ENCODE measurements at places on chromosomes 6 and 20.
A peak's percentile ranks its signal among the peaks of the same experiment; 100 is the strongest.

- peak; percentile 12 for ATAC-seq
Observed at GRCh38 chr20:62741191-62741691, 32.6 kb downstream of the NTSR1 start.

- ATAC-seq, result no peak
Observed at GRCh38 chr20:36110994-36111393, 43.5 kb upstream of the EPB41L1 start.

- peak; percentile 8 for ATAC-seq
Observed at GRCh38 chr6:36028877-36029324, 1.3 kb downstream of the MAPK14 start.

GRCh38 chr6:5809450-5809849 lies 197.3 kb downstream of the NRN1 start:
- ATAC-seq, result no peak

DNA sequence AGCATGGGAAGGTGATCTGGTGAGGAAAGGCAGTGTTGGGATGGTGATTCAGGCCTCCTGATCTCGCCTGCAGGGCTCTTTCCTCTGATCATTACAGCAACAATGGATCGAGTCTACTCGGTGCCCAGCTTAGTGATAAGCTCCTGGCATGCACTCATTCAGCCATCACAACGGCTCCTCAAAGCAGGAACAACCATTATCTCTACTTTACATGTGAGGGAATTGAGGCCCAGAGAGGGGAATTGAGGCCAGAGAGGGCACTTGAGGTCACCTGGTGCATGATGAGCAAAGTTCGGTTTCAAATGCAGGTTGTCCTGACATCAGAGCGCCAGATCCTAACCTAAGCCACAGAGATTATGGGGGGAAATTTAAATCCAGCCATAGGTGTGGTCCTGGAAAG lies 42.0 kb upstream of the BPIFA2 start:
- no peak for ATAC-seq

GRCh38 chr20:48295445-48295903 lies 510.2 kb upstream of the SULF2 start:
- ATAC-seq, result peak; percentile 58

DNA sequence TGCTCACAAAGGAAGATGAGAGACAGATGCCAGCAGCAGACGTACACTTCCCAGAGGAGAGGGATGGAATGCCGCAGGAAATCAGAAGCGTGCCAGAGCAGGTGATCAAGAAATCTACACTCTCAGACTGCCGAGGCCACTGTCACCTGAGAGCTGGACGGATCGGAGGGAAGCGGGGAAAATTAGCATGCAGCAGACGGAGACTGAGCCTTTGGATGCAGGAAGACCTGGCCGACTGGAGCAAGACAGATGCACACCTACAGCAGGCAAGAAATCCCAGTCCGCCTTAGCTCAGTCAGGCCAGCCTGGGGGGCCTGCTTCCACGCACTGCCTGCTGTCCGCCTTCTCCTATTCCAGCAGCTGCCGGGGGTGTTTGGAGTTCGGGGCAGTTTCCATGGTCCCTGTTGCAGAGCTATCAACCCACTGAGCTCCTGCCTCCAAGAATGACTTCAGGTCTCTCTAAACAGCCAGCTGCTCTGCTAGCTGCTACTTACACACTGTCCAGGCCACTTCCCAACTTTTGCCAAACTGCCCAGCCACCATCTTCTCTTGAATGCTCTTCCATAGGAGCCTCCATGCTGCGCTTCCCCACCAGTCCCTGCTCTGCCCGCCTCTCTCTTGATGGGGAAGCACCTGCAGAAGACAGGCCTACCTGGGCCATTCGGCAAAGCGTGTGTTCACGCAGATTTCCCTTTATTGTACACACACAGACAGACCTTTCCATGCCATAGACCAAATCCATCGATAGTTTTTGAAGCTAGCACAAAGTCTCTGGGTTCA lies 368.5 kb downstream of the ZFAND3 start:
- ATAC-seq, result peak; percentile 56

DNA sequence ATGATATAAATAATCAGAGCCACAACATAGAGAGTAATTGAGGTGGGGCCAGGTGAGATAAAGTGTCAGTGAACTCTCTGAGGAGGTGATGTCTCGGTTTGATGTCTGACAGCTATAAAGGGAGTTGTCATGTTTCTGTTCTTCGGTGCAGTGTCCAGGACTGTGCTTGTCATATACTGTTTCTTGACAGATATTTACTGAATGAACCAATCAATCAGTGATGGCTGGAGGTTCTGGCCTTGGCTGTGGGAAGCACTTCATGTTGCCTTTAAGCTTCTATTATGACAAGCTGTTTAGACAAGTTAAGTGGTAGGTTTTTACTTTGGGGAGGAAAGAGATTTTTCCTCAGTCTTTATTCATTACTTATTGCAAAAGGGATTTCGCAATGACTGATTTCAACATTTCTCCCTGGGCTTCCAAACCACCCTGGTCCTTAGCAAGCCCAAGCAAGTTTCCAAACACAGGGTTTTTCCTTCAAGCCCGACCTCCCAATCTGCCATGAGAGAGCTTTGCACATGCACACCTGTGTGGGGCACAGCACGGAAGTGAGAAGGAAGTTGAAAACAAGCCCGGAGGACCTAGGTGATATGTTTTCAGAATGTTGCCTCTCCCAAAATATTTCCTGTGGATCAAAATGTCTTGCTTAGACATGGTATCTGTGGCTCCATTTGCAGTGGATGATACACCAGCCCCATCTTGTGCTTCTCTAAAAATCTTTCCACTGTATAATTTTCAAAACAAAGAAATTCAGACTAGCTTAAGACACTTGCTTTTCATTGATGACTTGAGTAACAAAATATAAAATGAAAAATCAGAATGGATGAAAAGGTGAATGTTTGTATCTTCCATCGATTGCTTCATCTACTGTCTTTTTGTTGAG lies 567.3 kb upstream of the BTBD3 start:
- ATAC-seq, result peak; percentile 84

DNA sequence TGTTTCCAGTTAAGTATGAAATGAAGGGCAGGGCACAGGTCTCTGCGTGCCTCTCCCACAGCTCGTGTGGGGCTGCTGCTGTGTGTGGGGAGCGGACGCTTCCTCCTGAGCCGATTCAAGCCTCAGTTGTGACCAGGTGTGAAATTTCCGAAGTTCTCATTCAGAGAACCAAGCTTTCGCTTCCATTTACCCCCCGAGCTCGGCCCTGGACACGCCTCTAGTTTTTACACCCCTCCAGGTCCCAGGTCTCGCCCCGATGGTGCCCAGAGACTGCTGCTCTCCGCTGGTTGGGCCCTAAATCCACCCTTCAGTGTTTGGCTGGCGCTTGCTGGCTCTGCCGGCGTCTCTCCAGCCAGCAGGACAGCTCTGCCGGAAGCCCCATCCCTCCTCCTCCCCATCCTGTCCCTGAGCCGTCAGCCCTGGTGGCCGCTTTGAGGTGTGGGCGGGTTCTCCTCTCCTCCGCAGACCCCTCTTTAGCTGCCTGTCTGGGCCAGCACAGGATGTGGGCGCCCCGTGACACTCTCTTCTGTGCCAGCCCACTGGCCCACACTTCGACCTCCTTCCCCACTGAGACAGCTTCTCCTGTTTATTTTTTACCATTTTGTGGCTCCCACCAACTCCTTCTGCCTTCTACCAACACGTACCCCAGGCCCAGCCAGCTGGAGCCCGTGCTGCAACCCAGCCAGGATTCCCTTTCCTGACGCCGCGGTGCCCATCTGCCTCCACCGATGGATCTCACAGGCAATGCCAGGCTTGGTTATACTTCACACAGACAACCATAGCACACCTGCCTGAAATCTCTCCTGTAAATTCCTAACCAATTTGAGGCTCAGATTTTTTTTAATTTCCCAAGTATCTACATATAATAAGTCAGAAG lies 142.8 kb downstream of the DLL1 start:
- no peak for ATAC-seq

- peak; percentile 56 for ATAC-seq
Observed at GRCh38 chr6:42819803-42820511, 38.1 kb downstream of the BICRAL start.

GRCh38 chr6:41878961-41879405 lies 16.2 kb downstream of the USP49 start:
- no peak for ATAC-seq

DNA sequence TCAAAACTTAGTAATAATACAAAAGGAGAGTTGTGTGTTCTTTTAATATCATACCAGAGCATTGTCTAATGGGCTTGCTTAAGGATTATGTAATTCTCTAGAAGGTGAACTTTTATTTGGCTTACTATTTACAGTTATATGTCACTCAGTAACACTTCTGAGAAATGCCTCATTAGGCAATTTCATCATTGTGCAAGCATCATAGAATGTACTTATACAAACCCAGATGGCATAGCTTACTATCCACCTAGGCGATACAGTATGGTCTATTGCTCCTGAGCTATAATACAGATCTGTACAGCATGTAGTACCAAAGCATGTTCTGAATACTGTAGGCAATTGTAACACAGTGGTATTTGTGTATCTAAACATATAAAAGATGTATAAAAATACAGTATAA lies 340.1 kb downstream of the PHF3 start:
- ATAC-seq, result no peak

GRCh38 chr6:107308677-107309076 lies 150.7 kb downstream of the PDSS2 start:
- ATAC-seq, result peak; percentile 45

DNA sequence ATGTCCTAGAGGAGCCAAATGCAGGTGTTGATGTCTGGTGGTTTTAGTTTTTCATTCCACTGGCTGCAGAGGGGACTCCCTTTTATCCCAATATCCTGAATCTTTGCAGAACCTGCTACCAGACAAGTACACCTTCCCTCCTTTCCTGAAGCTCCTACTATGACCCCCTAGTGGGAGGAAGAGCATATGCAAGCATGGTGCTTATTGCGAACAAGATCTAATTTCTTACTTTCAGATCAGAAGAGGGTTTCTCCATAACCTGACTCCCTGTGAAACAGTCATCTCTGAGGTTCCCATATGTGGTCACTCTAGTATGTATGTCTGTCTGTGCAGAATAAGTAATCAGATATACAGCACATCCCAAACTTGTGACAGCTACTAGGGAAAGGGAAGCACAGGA lies 277.2 kb downstream of the ARHGAP18 start:
- ATAC-seq, result no peak

DNA sequence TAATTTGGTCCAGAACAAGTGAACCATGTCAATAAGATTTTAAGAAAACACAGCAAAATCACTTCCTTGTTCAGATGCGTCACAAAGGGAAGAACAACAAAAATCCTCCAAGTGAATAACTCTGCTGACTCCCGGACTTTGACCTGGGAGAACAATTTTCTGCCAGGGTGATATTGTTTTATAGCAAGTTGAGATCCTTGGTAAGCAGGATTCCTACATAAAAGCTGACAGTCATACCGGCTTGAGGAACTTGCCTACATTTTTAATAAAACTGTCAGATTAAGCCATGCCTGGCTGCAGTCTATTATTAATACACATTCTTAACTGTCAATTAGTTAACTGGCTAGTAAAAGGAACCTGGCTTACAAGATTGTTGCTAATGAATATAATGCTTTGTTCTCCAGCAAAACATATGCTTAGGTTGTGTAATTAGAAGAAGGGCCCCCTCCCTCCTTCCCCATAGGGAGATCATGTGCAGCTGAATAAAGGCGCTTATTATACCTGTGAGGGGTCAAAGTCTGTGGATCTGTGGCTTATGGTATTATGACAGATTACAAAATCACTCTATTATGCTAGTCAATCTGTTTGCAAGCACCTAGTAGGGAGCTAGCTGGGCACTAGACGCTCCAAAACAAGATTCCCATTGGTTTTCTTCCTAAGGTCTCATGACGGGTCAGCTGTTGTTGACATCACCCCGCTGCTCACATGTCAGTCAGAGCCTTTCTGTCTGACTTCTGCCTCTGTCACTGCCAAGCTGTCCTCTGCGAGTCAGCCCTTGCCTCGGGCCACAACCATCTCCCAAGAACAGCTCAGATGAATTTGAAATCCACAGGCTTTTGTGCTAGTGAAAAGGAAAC lies 44.6 kb upstream of the SEC63 start:
- peak; percentile 98 for ATAC-seq

GRCh38 chr20:33387177-33387576 lies 14.1 kb downstream of the CDK5RAP1 start:
- ATAC-seq, result no peak

DNA sequence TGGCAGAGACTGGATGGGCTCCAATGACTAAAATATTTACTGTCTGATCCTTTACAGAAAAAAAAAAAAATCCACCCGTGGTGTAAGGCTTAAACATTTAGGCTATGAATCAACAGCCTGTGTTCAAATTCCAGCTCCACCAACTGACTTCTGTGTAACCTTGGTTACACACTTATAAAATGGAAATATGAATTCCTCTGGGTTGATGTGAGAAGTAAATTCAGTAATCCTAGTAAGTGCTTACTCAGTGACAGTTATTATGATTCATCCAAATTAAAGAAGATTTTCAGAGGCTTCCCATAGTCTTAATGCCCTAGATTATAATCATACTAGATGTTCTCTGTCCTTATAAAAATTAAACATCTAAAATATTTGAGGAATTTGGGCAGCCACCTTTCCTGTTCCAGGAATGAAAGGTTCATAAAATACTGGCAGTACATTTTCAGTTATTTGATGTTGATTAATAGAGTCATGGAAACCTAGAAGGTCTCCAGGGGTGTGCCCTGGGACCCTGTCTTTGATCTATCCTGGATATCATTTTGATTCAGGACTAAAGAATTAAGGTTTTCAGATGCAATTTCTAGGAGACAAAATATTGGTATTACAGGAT lies 180.3 kb upstream of the ZNF217 start:
- no peak for ATAC-seq

- ATAC-seq, result peak; percentile 51
Observed at GRCh38 chr6:17086469-17086868, 15.4 kb upstream of the STMND1 start.

DNA sequence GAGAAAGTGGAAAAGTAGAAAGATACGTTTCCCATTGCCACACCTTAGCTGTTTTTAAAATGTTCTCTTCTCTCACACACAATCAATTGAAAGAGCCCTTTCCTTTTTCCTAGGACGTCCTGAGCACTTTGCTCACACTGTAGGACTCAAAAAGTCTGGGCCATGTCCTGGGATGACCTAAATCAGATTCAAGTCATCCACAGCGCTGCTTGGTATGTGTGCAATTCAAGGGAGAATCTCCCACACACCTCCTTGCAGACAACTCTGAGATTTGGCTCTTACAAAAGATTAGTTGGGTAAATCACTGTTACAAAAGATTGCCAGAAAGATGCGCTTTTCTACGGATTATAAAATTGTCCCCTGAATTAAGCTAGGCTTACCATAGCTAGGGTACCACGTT lies 130.1 kb downstream of the RNASET2 start:
- no peak for ATAC-seq

GRCh38 chr20:62344782-62345181 lies 22.3 kb downstream of the LAMA5 start:
- ATAC-seq, result no peak

- ATAC-seq, result no peak
Observed at GRCh38 chr6:62441182-62441581, 155.2 kb upstream of the KHDRBS2 start.

- no peak for ATAC-seq
Observed at GRCh38 chr20:48804300-48804980, 23.4 kb downstream of the PREX1 start.

Measured in motor neuron (in vitro differentiated cells).